Astrocyte of the hippocampus (primary cell): ENCODE measurements at places on chromosomes 11 and 22.
A peak's percentile ranks its signal among the peaks of the same experiment; 100 is the strongest.

- no peak for DNase-seq
Measured at GRCh38 chr11:100695911-100696310, 8.8 kb downstream of the ARHGAP42 start.

- DNase-seq, result no peak
Measured at GRCh38 chr11:112440518-112440917, 179.9 kb upstream of the PLET1 start.

GRCh38 chr22:23066200-23067022 lies 3.9 kb upstream of the GNAZ start:
- DNase-seq, result no peak

GRCh38 chr11:122523846-122524805 lies 131.4 kb upstream of the UBASH3B start:
- no peak for DNase-seq

GRCh38 chr22:33873186-33873585 lies 47.1 kb downstream of the LARGE1 start:
- peak; percentile 11 for DNase-seq

- no peak for DNase-seq
Measured at GRCh38 chr11:3665336-3666022, 5.7 kb downstream of the CHRNA10 start.

- DNase-seq, result no peak
Measured at GRCh38 chr11:128464878-128465450, 122.4 kb downstream of the ETS1 start.

DNA sequence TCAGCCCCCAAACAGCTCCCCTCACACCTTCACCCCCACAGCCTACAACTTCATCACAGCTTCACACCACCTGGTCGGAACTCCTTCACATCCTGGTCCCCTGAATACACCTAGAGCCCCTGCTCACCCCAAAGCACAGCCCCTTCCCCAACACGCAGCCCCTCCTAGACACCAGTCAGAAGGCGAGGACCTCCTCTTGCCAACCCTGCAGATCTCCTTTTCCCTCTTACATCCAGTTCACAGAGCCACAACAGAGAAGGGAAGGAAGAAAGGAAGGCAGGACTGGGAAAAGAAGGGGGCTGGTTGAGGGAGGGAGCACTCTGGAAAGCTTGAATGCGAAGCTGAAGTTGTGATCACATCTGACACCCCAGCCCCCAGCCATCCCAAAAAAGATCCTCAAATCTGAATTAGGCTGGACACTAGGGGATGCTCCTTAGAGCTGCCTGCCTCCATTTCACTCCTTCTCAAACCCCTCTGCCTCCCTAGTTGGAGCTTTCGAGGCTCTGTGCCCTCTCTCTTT lies 629 bp downstream of the CCKBR start:
- DNase-seq, result no peak

GRCh38 chr22:47284822-47285221 lies 522.4 kb downstream of the TBC1D22A start:
- no peak for DNase-seq

DNA sequence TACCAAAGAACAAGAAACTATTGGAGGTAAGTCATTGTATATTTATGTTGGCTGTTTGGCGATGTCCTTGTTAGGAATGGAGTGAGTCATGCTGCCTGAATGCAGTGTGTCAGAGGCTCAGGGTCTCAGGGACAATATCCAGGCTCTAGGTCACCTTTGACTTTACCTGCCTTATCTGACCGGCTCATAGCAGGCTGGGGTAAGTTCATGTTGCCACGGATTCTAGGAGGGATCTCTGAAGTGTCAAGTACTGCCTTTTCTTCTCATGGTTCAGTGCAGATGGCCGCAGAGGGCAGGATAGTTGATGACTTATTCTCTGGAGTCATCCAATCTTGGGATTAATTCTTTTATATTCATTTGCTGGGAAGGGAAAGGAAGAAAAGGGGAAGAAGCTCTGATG lies 53.2 kb downstream of the SPON1 start:
- peak; percentile 65 for DNase-seq

DNA sequence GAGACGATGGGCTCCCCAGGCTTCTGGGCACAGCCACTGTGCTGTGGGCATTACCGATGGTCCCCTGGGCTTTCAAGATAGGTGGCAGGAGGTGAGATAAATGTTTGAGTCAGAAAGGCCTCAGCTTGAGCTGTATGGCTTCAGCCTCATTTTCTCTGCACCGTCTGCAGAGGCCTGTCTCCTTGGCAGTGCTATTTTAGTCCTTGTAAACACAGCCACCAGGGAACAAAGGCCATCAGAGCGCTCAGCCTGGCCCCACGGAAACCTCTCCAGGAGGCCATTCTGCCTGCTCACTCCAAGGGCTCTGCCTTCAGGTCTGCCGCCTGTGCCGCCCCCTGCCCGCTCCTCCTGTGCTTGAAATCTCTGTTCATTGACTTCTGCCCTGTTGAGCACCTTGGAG lies 1424.9 kb downstream of the TBC1D22A start:
- DNase-seq, result no peak

DNA sequence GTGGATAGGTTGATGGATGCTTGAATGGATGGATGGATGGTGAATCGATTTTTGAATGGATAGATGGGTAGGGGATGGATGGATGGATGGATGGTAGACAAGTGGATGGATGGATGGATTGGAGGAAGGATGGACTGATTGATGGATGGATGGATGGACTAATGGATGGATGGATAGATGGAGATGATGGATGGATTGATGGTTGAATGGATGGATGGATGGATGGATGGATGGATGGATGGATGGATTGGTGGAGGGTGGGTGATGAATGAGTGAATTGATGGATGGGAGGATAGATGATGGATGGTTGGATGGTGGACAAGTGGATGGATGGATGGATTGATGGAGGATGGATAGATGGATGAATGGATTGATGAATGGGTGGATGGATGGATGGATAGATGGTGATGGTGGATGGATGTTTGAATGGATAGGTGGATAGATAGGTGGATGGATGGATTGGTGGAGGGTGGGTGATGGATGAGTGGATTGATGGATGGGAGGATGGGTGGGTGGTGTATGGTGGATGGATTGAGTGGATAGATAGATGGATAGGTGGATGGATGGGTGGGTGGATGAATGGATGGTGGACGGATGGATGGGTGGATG lies 1140.9 kb downstream of the BRD1 start:
- DNase-seq, result no peak

DNA sequence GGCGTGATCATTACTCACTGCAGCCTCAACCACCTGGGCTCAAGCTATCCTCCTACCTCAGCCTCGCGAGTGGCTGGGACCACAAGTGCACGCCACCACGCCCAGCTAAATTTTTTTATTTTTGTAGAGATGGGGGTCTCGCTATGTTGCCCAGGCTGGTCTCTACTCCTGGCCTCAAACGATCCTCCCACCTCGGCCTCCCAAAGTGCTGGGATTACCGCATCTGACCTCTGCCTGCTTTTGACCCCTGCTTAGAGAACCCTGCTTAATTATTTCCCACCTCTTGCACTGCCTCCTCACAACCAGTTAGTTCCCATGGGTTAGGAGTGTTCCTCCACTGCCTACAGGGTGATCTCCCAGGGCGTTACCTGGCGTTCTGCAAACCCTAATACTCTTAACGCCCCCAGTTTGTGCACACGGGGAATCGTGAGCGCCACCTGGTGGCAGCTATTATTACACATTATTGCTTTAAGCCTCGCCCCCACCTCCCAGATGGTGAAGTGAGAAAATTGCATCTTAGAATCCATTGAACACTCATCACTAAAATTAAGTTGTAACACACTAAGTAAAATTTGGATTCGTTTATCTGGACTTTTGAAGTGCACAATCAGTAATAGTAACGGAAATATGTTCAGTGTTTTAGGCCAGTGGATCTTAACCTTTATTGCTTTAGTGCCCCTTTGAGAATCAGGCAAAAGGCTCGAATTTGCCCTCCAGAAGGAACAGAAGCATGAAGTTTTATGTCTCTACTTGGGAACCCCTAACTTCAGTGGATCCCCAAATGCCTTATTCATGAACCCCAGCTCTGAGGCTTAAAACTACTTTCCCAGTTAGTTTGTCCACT lies 61.4 kb upstream of the ASPHD2 start:
- DNase-seq, result peak; percentile 73

DNA sequence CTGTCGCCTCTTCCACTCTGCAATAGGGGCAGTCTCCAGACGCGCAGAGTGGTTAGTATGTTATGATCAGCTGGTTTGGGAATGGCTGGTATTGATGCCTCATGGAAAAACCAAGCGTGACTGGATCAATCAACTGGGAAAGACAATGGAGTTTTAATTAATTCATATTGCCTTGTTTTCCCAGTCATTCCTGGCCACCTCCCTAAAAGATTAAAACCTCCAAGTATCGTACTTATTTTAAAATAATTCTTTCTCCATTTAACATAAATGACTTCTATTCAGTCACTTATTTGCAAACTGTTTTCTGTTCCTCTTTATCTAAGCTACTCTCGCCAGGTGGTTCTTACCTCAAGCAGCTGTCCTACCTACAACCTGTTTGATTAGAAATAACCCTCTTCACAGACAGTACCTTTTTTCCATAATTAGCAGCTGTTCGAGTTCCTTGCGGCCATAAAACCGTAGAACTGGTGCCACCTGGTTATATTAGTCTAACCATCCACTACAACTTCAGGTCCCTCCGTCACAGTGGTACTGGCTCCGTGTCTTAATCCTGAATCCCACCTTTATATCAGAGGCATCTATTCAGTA lies 898 bp downstream of the ZNF215 start:
- no peak for DNase-seq

DNA sequence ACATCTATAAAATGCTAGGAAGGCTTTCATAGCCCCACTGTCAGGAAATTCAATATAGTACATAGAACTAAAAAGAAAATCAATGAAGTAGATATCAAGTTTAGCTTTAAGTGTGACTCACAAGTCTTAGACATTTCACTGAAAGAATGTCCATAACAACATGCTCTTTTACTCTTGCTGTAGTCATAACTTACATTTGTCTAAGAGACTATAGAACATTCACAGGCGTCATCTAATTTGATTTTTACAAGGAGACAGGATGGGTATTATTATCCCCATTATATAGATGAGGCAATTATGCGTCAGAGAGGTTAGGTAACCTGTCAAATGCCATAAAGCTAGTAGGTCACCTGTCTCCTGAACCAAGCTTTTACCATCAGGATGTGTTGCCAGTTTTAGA lies 36.9 kb downstream of the BDNF start:
- no peak for DNase-seq

DNA sequence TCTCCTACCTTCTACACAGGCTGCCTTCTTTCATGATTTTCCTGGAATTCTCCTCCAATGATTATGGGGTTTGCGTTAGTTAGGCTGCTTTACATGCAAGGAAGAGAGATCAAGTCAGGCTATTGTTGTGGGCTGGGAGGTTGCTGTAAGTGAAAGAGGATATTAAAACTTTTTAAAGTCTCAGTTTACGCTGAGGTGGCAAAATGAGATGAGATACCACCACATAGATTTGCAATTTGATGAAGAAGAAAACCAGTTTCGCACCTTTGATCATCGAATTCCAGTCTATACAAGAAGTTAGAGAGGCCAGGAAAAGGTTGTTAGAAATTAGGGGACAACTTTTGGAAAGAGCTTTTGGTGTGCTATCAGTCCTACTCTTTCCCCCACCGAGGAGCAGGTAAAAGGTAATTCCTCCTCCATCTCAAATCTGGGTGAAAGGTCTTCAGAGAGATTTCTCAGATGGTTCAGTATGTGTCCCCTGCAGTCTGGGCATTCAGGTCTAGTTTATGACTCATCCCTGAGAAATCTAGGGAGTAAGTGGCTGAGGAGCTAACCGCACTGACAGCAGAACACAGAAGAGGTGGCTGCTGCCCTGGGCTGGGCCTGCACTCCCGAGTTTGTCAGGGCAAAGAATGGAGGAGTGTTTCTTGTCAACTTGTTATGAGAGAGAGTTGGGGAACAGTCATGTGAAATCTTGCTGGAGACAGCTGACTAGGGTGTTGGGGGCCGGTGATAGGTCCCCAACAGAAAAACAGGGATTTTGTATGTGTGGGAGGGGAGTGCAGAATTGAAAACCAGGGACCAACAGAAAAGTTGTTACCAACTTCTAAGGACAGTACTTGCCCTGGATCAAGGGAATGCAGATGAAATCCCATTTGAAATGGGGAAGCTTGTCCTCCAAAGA lies 34.7 kb downstream of the CCDC83 start:
- peak; percentile 92 for DNase-seq

GRCh38 chr11:128927683-128928336 lies 14.9 kb downstream of the TP53AIP1 start:
- no peak for DNase-seq

DNA sequence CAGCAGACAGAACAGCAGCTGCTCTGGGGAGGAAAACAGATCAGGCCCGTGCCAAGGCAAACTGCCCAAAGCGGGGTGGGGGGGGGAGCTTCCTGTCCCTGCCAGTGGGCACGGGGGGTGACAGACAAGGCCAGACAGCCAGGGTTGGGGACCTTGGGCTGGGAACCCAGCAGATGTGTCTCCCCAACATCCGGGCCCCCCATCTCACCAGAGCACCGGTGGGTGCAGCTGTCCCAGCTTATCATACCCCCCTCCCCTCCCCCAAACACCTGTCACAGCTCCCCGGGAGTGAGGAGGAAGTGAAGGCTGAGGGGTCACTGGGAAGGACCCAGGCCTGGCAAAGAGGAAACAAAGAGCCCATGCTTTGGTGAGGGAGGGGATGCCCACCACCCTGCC lies 1.3 kb downstream of the PPP1R14B start:
- peak; percentile 46 for DNase-seq

GRCh38 chr11:121722431-121723245 lies 269.9 kb upstream of the SORL1-AS1 start:
- peak; percentile 95 for DNase-seq

GRCh38 chr11:60910711-60911380 lies 3.1 kb upstream of the TMEM109 start:
- no peak for DNase-seq

DNA sequence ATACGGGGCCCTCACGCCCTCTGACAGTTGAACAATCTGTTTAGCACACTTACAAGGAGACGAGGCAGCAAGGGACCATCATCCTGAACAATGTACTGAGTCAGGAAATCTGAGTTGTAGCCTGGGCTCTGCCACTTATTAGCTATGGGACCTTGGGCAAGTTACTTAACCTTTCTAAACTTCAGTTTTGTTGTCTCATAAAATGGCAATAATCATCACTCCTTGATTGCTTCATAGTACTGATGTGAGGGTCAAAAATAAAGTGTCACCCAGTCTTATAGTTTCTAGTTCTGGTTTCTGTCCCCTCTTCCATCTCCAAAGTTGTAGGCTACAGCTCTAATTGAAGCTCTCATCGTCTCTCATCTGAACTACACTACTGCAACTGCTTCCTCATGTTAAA lies 46.7 kb downstream of the RELT start:
- DNase-seq, result no peak

- DNase-seq, result peak; percentile 67
Measured at GRCh38 chr11:33617672-33618350, 82.8 kb downstream of the C11orf91 start.
